ENCODE measurements at places on chromosomes 7 and 10.

DNA sequence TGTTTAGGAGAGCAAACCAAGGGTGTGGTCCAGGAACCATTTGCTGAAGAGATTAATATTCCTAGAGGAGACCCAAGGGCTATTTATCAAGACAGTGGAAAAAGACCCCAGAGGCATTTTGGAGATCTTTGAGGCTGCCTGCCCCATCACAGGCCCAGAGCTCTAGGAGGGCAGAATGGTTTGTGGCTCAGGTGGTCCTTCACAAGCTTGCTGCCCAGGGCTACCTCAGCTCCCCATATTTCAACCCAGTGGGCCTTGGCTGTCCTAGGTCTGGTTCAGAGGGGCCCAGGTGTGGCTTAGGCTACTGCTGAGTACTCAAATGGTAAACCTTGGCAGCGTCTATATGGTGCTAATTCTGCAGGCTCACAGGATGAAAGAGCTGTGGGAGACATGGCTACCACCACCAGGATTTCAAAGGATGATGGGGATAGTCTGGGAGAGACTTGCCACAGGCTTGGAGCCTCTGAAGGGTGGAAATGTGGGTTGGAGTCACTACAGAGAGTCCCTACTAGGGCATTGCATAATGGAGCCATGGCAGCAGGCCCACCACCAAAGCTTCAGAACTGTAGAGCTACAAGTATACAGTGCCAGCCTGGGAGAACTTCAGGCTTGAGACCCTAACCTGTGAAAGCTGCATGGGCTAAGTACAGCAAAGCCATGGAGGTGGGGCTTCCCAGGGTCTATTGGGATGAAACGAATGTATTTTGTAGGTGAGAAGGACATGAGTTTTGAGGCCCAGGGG lies 24.3 kb downstream of the PTEN start:
- no peak overlapping the region for H3K4me3 ChIP-seq
- no peak overlapping the region for H3K27ac ChIP-seq
- peaks cover 13% of the 10 kb centered on the region for H3K36me3 ChIP-seq
- no peak for DNase-seq
- H3K27me3 ChIP-seq: no peaks in the 10 kb centered on the region
- H3K4me1 ChIP-seq: peaks cover 5% of the 10 kb centered on the region

DNA sequence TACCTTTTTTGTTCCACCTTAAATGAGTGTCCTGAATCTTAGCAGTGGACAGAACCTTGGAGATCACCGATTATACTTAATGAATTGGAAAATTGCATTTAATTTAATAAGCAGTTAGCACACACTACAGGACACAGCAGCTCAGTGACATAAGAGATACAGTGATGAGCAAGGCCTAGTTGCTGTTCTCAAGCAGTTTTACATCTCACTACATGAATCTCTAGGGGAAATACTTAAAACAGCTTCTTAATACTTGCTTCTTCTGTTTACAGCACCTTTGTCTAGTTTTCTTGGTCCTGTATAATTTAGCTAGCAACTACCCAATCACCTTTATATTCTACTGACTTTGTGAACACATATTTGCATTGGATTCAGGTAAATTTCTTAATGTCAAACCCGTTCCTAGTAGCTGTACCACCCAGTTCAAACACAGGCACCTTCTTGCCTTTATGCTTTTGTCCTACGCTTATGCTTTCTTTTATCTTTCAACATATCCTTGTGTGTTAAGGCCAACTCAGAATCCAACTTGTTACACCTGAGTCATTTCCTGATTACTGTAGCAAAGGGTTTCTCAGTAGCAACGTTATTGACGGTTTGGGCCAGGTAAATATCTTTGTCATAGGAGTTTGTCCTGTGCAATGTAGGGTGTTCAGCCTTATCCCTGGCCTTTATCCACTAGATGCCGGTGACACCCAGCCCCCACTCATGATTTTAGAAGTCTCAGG lies 1.8 kb downstream of the STAM start:
- H3K27ac ChIP-seq: peak overlapping the region; percentile 96
- peaks cover 60% of the 10 kb centered on the region for H3K4me1 ChIP-seq
- H3K36me3 ChIP-seq: no peaks in the 10 kb centered on the region
- no peak for DNase-seq
- H3K27me3 ChIP-seq: no peaks in the 10 kb centered on the region
- peak overlapping the region; percentile 7 for H3K4me3 ChIP-seq

GRCh38 chr10:32618482-32618881 lies 172.5 kb downstream of the CCDC7 start:
- no peaks in the 10 kb centered on the region for H3K36me3 ChIP-seq
- no peak for DNase-seq
- H3K4me3 ChIP-seq: no peak overlapping the region
- no peak overlapping the region for H3K27ac ChIP-seq
- H3K27me3 ChIP-seq: no peaks in the 10 kb centered on the region
- H3K4me1 ChIP-seq: no peaks in the 10 kb centered on the region

GRCh38 chr7:157794746-157795065 lies 457.9 kb downstream of the DNAJB6 start:
- no peak overlapping the region for H3K4me3 ChIP-seq
- H3K4me1 ChIP-seq: no peaks in the 10 kb centered on the region
- H3K27me3 ChIP-seq: no peaks in the 10 kb centered on the region
- DNase-seq: no peak

GRCh38 chr7:152392254-152392653 lies 43.5 kb downstream of the KMT2C start:
- peaks cover 1% of the 10 kb centered on the region for H3K4me1 ChIP-seq
- H3K27me3 ChIP-seq: no peaks in the 10 kb centered on the region
- DNase-seq: no peak
- no peak overlapping the region for H3K4me3 ChIP-seq
- H3K36me3 ChIP-seq: no peaks in the 10 kb centered on the region
- no peak overlapping the region for H3K27ac ChIP-seq

DNA sequence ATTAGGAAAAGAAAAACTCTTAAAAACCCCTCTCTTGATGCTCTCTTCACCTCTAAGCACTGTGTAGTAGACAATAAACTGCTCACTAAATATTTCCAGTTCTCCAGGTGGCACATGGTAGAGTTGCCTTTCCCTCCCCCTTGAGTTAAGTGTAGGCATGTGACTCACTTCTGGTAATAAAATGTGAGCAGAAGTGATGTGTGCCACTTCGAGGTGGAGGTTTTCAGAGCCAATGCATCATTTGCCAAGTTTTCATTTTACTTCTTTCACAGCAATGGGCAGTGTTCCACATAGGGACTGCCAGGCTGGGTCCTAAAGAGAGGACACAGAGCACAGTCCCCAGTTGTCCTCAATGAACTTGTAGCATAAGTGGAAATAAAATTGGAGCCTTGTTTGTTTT lies 131.6 kb upstream of the NPY start:
- no peaks in the 10 kb centered on the region for H3K36me3 ChIP-seq
- H3K4me1 ChIP-seq: no peaks in the 10 kb centered on the region
- H3K27me3 ChIP-seq: no peaks in the 10 kb centered on the region
- no peak for DNase-seq

DNA sequence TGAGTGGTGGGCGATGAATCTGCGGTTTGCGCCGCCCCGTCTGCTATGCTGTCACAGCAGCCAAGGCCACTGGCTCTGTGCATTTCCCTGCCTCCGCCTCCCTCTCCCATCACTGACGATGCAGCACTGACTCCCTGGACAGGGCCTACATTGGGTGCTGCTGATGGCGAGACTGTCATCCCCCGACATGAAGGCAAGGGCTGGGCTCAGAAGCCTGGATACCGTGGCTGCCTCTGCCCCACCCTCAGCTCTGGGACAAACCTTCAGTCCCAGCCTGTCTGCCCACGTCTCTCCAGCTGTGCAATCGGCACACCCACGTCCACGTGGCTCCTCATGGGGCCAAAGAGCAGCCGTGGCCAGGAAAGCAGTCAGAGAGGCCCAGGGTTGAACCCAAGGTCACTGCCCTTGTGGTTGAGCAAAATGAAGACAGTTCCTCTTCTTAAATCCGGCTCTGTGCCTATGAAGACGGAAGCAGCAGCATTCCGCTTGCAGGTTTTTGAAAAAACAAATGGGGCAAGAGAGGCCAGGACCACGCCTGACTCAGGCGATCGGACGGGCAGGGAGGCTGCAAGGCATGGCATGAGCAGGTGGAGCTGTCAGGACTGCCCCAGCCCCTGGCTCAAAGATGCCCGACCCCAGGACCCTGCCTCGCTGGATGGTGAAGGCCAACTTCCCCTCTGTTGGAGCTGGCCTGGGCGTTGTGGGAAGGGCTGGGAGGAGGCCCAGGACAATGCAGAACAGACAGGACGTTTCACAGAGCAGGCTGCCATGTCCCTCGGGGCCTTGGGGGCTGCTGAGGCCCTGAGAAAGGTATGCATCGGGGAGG lies 517.5 kb downstream of the DNAJB6 start:
- no peaks in the 10 kb centered on the region for H3K36me3 ChIP-seq
- H3K4me1 ChIP-seq: peaks cover 10% of the 10 kb centered on the region
- no peaks in the 10 kb centered on the region for H3K27me3 ChIP-seq
